ENCODE measurements at places on chromosomes 12 and 14.

DNA sequence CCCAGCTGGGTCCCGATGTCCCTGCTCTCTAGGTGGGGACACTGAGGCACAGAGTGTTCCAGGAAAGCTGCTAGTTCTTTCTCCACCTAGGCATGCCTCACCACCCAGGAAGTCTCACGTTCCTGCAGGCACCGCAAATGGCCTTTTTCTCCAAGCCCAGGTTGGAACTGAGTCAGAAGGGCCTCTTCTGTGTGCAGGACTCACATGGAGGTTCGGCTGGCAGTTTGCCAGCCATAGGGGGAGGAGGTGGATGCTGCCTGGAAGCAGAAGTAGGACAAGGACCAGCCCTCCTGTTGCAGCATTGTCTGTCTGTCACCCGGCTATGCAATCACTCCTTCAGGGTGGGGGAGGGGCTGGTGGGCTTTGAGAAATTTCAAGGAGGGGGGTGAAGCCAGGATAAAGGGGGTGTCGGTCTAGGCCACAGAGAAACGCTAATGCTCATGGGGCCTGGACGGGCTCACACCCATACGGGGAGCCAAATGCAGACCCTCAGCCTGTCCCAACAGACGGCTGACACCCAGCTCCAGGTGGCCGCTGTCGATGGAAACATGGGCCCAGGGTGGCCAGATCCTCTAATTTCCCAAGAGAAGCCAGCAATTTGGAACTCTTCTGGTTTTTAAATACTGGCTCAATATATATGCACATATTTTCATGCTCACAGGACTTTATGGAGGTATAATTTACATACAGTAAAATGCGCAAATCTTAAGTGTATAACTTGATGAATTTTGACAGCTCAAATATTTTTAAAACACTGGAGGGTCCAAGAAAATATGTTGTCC, 120.5 kb downstream of the PHETA1 start:
- DNase-seq: no peak

DNA sequence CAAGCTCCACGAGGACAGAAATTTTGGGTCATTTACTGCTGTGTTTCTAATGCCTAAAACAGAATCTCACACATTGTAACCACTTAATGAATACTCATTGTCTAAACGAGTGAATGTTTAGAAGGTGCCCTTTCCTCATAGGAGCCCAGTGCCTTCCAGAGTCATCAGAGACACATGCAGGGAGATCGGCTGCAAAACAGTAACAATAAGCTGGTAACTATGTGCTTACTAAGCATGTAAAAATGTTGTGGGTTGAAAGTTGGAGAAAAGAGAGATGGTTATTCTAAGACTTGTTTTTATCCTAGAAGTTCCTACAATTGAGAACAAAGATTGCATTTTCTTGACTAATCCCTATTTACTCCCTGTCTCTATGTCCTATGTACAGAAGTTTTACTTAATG, 7.4 kb downstream of the TESPA1 start:
- DNase-seq: no peak

DNA sequence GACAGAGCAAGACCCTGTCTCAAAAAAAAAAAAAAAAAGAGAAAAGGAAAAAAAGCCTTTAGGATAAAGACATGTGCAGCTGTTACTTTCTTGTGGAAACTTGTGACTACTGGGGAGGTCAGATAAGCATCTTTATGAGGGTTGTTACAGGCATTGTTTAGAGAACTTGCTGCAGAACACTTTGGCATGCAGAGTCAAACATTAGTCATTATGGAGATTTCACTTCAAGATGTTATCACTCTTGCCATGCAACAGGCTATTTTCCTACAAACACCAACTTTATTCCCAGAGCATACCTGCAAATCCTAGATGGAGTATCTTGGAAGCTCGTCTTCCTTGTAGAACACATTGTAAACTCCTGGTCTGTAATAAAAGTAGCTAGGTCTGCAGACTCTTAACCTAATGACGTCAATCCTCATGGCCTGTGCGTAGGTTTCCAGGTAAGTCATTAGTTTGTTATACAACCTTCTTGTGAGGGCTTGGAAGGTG, 36.3 kb upstream of the WDR89 start:
- DNase-seq: no peak

GRCh38 chr12:110744601-110745264, 2.0 kb upstream of the PPP1CC start:
- no peak for DNase-seq

All from CD4-positive, alpha-beta T cell treated with Interleukin-17A for 1 hour (primary cell).